ENCODE measurements at places on chromosomes 3 and 15.

- DNase-seq, result no peak
Measured at GRCh38 chr15:69704700-69705099, 252.1 kb downstream of the RPLP1 start.

GRCh38 chr3:141183606-141184005, 48.0 kb upstream of the PXYLP1 start:
- DNase-seq, result no peak

DNA sequence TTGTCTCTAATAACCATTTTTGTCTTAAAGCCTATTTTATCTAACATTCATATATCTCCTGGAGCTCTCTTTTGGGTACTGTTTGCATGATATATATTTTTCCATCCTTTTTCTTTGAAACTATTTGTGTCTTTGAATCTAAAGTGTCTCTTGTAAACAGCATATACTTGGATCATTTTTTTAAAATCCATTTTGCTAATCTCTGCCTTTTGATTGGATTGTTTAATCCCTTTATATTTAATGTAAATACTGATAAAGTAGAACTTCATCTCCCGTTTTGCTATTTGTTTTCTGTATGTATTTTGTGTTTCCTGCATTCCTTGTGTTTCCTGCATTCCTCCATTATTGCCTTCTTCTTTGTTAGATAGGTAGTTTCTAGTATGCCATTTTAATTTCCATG, 31.4 kb downstream of the ACAA1 start:
- DNase-seq, result no peak

- DNase-seq, result no peak
Measured at GRCh38 chr3:58746758-58747157, 80.2 kb upstream of the FAM3D start.

GRCh38 chr15:98440917-98441316, 207.4 kb upstream of the IGF1R start:
- DNase-seq, result no peak

- DNase-seq, result no peak
Measured at GRCh38 chr15:70219256-70219895, 121.7 kb upstream of the TLE3 start.

- no peak for DNase-seq
Measured at GRCh38 chr3:182948305-182948704, 32.0 kb downstream of the DCUN1D1 start.

GRCh38 chr15:73747847-73748590, 5.1 kb downstream of the INSYN1 start:
- no peak for DNase-seq

GRCh38 chr15:67290319-67290718, 35.7 kb downstream of the IQCH start:
- DNase-seq, result no peak

- peak; percentile 3 for DNase-seq
Measured at GRCh38 chr15:25735550-25736384, 127.4 kb downstream of the ATP10A start.
